ENCODE measurements at places on chromosomes 5 and 9.
A peak's percentile ranks its signal among the peaks of the same experiment; 100 is the strongest.

DNA sequence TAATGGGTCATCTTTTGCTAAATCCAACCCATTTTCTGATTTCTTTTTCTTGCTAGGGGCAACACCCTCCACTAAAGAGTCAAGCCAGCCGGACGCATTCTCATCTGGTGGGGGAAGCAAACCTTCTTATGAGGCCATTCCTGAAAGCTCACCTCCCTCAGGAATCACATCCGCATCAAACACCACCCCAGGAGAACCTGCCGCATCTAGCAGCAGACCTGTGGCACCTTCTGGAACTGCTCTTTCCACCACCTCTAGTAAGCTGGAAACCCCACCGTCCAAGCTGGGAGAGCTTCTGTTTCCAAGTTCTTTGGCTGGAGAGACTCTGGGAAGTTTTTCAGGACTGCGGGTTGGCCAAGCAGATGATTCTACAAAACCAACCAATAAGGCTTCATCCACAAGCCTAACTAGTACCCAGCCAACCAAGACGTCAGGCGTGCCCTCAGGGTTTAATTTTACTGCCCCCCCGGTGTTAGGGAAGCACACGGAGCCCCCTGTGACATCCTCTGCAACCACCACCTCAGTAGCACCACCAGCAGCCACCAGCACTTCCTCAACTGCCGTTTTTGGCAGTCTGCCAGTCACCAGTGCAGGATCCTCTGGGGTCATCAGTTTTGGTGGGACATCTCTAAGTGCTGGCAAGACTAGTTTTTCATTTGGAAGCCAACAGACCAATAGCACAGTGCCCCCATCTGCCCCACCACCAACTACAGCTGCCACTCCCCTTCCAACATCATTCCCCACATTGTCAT, 72.0 kb downstream of the NUP214 start:
- DNase-seq, result no peak

GRCh38 chr9:77826621-77827020, 178.5 kb upstream of the GNA14 start:
- DNase-seq, result no peak

- no peak for DNase-seq
These were observed 64.6 kb downstream of the TSPAN17 start for GRCh38 chr5:176711883-176712282.

DNA sequence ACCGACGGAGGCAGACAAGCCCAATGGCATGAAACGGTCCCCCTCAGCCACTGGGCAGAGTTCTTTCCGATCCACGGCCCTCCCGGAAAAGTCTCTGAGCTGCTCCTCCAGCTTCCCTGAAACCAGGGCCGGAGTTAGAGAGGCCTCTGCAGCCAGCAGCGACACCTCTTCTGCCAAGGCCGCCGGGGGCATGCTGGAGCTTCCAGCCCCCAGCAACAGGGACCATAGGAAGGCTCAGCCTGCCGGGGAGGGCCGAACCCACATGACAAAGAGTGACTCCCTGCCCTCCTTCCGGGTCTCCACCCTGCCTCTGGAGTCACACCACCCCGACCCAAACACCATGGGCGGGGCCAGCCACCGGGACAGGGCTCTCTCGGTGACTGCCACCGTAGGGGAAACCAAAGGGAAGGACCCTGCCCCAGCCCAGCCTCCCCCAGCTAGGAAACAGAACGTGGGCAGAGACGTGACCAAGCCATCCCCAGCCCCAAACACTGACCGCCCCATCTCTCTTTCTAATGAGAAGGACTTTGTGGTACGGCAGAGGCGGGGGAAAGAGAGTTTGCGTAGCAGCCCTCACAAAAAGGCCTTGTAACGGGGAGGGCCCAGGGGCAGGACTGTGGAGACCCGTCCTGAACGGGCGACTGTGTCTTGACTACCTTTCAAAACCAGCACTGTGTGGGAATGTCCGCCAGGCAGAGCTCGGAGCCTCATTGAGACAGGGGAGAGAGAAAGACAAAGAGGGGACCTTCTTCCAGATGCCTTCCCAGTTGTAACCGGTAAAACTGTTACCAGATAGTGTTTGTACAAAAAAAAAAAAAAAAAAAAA, 29.9 kb downstream of the CD180 start:
- peak; percentile 90 for DNase-seq

GRCh38 chr9:32069169-32069813, 315.2 kb upstream of the ACO1 start:
- DNase-seq, result no peak

- DNase-seq, result peak; percentile 71
These were observed 8.2 kb downstream of the RAPGEF1 start for GRCh38 chr9:131731644-131732043.

GRCh38 chr9:96497117-96497399, 47.1 kb downstream of the HABP4 start:
- DNase-seq, result no peak

- no peak for DNase-seq
These were observed 525.8 kb downstream of the AGTPBP1 start for GRCh38 chr9:85215961-85216360.

DNA sequence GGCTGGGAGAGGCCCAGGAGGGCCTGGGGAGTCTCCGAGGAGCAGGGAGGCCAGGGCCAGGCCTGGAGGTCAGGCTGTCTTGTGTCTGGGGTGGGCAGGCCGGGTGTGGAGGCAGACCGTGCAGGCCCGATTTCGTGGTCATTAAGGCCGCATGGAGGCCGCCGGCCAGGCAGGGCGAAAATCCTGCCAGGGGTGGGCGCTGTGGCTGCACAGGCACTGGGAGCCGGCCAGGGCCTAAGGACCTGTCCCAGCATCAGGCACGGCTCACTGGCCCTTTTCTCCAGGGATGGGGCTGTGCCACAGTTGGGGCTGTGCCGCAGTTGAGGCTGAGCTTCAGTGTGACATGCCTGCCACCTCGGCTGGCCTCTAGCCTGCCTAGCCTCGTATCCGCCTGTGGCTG, 35.9 kb downstream of the ASS1 start:
- no peak for DNase-seq

Measured in activated naive CD4-positive, alpha-beta T cell treated with anti-CD3 and anti-CD28 coated beads, Interleukin-2, amount 10 ng/mL, durations not matched to agents 7 days and 5 days (primary cell).